Jurkat, Clone E6-1 (cell line): ENCODE measurements at places on chromosomes 5 and 9.

GRCh38 chr5:2143088-2143487 is 260.4 kb upstream of the IRX4 start:
- no peak for DNase-seq

DNA sequence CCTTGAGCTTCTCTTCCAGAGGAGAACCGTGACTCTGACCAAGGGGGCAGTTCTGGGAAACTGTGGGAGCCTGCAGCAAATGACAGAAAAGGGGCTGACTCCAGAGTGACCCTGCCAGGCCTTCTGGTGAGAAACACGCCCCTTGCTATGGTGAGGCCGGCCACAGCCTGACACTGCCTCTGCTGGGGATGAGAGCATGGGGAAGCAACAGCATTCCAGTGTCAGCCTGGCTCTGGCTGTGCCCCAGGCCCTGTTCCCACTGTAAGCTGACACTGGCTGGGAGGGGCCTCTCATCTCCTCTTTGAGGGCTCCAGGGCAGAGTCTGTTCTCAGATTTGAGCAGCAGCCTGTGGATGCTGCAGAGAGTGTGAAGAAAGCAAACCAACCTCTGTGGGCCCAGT is 180.0 kb upstream of the IL12B start:
- DNase-seq: no peak

GRCh38 chr5:9197881-9198260 is 348.0 kb downstream of the SEMA5A start:
- no peak for DNase-seq

DNA sequence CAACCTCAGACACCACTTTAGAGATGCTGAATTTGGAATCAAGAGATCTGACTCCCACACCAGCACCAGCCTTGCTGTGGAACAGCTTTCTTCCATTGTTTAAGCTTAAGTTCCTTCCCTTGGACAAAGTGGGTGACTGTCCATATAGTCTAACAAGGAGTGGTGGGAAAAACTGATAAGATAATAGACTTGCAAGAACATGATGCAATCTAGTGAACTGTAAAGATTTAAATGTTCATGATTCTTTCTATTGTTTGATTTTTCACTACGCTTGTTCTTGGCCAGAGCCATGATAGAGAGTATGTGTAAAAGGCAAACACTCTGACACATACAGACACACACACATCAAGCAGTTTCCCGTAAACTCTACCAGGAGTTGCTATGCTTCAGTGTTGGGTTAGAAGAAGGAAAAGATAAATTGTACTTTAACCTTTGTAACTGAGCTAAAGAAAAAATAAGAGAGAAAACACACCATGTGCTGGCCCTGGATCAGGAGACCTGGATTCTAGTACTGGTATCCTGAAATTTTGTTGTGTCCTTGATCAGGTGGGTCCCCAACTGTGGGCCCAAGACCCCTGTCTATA is 94.3 kb downstream of the PAPPA start:
- DNase-seq: no peak

- no peak for DNase-seq
These were observed 41.9 kb downstream of the MTRR start for GRCh38 chr5:7910738-7911428.

- DNase-seq: no peak
These were observed 18.9 kb downstream of the RALGPS1 start for GRCh38 chr9:126933334-126933980.

- DNase-seq: no peak
These were observed 138.0 kb upstream of the ZNF366 start for GRCh38 chr5:72645064-72645846.

DNA sequence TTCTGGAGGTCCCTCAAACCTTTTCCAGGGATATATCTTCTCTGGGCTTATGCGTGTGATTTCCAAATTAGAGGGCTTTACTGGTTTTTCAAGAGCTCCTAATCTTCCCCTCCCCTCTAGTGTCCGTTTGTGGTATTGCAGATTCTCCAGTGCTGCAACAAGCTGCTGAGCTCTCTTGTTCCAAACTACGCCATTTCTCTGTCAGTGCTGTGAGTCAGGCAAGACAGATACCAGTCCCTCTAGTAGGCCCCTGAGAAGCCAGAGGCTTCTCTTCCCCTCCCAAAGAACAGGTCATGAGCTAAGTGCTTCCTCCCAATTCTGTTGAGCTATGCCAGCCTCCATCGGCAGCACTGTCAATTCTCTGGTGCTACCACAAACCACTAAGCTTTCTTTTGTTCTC is 149.5 kb downstream of the FANCC start:
- DNase-seq: peak; percentile 84

GRCh38 chr9:37031081-37031480 is 3.0 kb downstream of the PAX5 start:
- no peak for DNase-seq
